NCI-H2171 treated with DMSO at 0.1 percent for 48 hours (cell line): ENCODE measurements at places on chromosomes 1 and 21.
A peak's percentile ranks its signal among the peaks of the same experiment; 100 is the strongest.

GRCh38 chr21:43805275-43805800 lies 16.0 kb downstream of the RRP1 start:
- DNase-seq = no peak

- no peak for DNase-seq
These were observed 20.6 kb upstream of the TMEM51 start for GRCh38 chr1:15132965-15133364.

GRCh38 chr1:2230781-2231531 lies 2.8 kb downstream of the SKI start:
- peak; percentile 13 for DNase-seq

DNA sequence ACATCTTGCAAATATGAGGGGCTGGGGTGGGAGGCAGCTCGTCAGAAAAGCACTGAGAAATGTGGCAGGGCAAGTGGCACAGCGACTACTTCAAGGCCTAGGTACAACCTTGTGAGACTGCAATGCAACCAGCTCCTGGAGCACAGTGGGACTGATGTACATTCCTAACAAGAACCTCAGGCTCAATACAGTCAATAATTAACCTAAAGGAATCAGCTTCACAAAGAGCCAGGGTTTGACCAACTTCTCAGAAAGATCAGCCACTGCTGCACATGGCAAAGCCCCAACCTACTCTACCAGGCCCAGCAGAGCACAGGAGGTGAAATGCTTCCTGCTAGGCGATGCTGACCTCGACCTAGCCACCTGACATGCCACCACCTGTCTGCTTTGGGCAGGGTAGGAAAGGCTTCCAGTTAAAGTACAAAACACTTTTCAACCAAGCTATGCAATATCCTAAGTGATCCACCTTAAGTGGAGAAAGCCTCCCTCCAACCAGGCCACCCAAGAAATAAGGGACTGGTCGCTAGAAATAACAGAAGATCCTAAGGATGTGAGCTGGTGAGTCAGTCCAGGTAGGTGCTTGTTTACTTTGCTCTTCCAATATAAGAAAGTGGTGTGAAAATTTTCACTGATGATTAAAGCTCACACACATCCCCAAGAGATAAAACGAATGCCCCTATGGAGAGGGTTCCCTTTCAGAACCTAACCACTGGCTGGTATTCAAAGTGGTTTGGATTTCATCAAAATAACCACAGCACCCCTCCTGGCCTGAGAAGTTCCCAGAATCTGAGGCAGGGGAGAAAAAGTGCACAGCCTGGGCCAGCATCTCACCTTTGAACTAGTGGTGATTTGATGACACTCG lies 2.1 kb downstream of the RIPK4 start:
- no peak for DNase-seq

DNA sequence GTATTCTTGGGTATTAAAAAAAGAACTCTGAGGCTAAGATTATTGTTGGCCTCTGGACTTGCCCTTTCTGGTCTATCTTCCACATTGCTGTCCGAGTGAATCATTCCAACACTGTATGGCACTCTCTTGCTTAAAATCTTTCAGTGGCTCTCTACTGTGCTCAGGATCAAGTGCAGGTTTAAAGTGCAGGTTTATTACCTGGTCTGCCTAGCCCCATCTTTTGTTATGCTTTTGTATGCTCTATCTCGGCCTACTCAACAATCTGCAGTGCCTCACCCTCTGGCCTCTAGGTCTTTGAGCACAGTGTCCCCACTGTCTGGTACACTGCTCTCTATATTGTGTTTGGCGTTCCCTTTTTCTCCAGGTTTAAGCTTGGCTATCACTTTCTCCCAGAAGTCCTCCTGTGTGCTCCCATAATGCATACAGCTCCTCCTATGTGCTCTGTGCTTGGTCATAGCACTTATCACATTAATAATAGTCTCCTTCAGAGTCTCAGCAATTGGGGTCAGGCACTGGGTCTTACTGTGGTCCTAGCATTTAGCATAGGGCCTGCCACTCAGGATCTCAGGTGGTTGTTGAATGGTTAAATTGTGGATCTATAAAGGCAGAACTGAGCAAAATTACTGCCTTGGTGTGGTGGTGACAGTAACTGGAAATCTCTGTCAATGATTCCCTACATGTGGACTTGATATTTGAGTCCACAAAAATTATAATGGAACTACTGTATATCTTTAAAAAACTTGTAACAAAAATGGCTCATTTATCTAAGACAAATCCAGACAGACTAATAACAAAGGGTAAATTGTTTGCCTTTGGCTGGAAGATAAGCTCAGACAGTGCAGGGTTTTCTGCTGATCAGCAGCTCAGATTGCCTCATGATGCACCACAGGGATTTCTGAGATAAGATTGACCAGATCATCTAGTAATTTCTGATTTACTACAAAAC lies 10.6 kb upstream of the LDLRAD1 start:
- DNase-seq = no peak

- DNase-seq = no peak
These were observed 423.9 kb downstream of the PTBP2 start for GRCh38 chr1:97145321-97145956.

GRCh38 chr1:54121482-54122134 lies 31.2 kb downstream of the CDCP2 start:
- DNase-seq = peak; percentile 76
